Fibroblast of skin of left biceps (primary cell): ENCODE measurements at places on chromosomes 11 and 22.

DNA sequence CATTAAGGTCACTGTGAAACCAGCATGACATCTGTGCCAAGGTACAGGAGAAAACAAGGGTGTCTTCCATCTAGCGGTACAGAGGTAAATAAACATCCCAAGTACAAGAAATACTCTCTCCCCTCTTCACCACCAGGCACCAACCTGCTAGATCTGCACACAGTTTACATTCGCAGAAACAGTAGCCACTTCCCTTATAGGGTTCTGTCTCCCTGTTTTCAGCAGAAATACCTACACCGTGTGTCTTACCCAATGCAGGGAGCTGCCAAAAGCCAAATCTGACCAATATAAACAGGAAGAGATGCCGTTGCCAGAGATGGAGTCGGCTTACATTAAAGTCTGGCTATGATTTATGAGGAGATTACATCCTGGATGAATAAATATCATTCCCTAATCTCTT, 1.2 kb downstream of the SCN4B start:
- no peak for DNase-seq

GRCh38 chr22:50604256-50605001, 3.8 kb downstream of the MAPK8IP2 start:
- DNase-seq: no peak

DNA sequence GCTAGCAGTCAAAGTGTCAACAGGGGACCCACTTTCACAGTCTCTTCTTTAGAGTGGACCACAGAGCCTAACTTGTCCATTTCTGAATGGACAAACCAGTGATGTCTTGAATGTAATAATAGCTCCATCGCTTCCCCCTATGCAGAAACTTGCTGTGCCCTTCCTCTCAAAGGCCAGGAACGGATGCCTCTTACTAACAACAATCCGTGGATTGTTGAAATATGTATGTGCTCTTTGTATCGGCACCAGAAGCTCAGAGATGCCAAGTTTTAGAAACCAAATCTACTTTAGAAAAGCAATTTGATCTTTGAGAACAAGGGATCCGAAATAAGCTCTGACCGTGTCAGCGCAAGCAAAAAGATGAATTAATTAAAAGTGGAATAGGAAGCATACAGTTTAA, 259.5 kb upstream of the POU2AF2 start:
- DNase-seq: no peak

DNA sequence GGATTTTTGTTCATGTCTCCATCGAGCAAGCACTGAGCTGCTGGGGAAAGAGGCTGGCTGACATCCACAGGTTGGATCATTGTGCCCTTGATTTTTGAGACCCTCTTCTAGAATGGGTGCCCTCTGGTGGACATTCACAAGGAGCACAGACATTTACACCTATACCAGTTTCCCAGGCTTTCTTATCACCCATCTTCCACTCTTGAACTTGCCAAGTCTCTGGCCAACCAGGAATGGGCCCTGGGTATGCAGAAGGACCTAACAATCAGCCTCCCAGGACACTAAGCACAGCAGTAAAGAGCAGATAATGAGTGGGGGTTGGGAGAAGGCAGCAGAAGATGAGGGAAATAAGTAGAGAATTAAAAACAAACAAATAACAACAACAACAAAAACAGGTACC, 5.7 kb upstream of the INTS4 start:
- peak; percentile 28 for DNase-seq

GRCh38 chr11:110737593-110737992, 25.4 kb upstream of the ARHGAP20 start:
- no peak for DNase-seq
